ENCODE measurements at places on chromosomes 3 and 15.
A peak's percentile ranks its signal among the peaks of the same experiment; 100 is the strongest.

- DNase-seq = no peak
These were observed 48.2 kb downstream of the SRGAP3 start for GRCh38 chr3:9201266-9201665.

DNA sequence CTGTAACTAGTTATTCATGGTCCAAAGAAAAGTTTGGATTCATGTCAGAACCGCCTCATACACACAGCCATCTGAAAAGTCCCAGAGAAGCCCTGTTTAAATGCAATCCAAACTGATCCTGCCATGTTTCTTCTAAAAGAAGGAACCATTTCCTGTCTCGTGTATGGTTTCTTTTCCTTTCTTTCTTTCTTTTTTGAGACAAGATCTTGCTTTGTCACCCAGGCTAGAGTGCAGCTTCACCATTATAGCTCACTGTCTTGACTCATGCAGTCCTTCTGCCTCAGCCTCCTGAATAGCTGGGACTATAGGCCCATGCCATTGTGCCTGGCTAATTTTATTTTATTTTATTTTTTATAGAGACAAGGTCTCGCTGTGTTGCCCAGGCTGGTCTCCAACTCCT is 77.4 kb upstream of the NSMCE3 start:
- DNase-seq = no peak

DNA sequence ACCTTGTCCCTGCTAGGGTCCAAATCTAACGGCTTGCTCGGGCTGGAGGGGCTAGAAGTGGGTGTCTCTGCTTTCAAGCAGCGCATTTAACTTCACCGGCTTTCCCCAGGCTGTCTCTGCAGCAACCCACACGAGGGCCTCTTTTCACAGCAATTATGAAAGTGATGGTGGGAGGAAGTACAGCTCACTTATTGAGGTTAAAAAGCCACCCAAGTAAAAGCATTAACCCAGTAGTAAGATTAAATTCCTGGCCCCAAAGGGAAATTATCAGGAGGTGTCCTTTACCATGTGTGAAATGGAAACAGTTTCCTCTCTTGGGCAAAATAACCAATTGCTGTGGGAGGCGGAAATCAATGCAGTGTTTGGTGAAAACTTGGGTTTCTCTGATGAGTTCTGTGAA is 41.1 kb downstream of the NGRN start:
- no peak for DNase-seq

- no peak for DNase-seq
These were observed 169.7 kb downstream of the FHIT start for GRCh38 chr3:61081554-61081953.

- no peak for DNase-seq
These were observed 56.9 kb upstream of the NR2C2 start for GRCh38 chr3:14890476-14890875.

GRCh38 chr3:117549716-117550115 is 840.1 kb downstream of the TUSC7 start:
- DNase-seq = no peak

- peak; percentile 8 for DNase-seq
These were observed 200.8 kb upstream of the TMCO5A start for GRCh38 chr15:37733628-37734027.

GRCh38 chr15:88580532-88580931 is 34.1 kb upstream of the DET1 start:
- DNase-seq = no peak

- DNase-seq = no peak
These were observed 145.0 kb downstream of the NEK10 start for GRCh38 chr3:27224197-27224596.

- DNase-seq = no peak
These were observed 58.2 kb upstream of the SCN5A start for GRCh38 chr3:38707730-38708129.

- DNase-seq = no peak
These were observed 74.5 kb downstream of the CPNE4 start for GRCh38 chr3:131960324-131960723.

GRCh38 chr3:184378651-184379357 is 797 bp upstream of the THPO start:
- no peak for DNase-seq

DNA sequence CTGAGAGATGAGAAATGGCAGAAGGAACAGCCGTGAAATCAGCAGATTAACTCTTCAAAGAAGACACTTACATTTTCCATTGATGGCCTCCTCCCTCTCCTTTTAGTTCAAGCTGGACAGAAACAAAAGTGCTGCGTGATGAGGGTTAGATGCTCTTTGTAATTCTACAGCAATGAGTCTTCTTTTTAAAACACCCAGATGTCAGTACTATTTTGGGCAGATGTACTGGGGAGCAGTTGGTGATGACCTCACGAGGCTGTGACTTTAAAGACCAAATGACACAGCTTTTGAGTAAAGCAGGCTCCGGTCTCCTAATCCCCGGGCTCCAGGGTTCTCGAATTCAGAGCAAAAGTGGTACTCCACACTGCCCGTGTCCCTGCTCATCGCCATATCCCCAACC is 198.2 kb downstream of the SLCO3A1 start:
- DNase-seq = no peak

DNA sequence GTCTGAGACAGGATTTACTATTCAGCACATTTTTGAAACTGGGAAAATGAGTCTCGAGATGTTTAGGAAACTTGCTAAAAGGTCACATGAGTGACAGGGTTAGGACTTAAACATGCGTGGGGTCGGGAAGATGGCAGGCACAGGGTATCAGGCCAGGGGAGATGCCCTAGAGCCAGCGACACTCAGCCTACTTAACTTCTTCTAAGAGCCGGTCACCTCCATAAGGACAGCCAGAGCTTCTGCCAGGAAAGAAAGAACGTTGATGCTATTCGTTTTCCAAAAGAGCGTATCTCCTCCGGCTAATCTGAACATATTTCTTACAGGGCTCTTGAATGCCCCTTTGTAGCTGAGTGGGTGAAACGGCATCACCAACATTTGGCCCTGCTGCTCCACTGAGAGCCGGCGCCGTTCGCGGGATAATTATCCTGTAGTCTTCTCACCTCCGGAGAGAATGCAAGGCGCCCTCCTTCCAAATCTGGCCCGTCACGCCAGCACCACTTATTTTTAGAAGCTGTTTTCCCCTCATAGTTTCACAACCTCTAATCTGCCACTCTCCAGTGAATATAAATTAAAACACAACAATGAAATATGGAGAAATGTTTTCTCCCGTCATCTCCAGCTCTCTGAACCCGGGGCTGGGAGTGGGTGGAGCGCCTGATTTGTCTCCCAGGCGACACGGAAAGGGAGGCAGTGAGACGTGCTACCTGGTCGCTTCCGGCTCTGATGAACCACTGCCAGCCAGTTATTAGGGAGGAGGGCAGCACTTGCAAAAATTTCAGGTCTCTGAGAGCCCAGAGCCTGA is 58.5 kb downstream of the LIPC start:
- DNase-seq = no peak

- DNase-seq = no peak
These were observed 7.6 kb downstream of the NSUN3 start for GRCh38 chr3:94070341-94070911.

DNA sequence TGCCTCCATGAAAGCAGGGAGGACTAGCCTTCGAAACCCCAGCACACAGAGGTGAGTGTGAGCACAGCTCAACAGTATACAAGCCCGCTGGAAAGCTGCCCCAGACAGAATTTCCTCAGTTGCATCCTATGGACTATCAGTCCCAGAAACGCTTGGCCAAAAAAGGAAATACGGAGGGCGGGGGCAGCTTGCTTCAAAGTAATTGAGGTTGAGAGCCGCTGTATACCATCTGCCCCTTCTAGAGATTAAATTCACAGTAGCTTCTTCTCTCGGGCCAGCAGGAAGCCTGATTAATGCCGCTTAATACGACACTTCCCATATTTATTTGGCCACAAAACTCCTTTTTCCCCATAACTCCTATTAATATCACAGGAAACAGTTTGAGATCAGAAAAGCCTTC is 88.7 kb downstream of the LIPC start:
- DNase-seq = no peak

GRCh38 chr3:66076861-66077470 is 38.2 kb upstream of the MAGI1 start:
- no peak for DNase-seq

GRCh38 chr3:17972959-17973906 is 230.8 kb upstream of the TBC1D5 start:
- no peak for DNase-seq

DNA sequence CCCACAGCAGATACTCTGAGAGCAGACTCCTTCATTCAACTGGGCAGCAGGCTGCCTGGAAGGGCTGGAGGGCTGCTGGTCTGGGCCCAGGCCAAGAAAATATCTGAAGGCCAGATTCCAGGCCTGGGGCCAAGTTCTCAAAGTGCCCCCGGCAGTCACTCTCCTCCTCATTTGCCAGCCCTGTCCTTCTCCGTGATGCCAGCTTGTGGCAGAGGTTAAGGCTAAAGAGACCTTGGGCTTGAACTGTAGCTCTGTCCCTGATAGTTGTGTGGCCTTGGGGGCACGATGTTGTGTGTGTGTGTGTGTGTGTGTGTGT is 39.0 kb downstream of the FAM3D start:
- DNase-seq = no peak

DNA sequence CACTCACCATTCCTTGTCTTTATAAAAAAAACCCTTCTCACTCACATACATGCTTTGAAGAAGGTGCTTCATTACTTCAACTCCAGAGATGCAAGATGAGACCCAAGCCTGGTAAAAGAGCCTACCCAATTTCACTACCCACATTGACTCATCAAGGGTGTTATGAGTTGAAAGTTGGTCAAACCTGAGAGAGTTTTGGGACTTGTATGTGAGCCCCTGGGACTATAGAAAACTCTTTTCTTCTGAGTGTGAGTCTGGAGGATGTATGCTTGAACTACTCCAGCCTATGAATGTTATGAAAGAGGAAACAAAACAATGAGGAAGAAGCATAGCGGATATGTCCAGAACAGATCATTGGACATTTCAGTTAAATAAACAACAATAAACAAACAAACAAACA is 106.5 kb upstream of the SATB1 start:
- DNase-seq = no peak

GRCh38 chr15:30872341-30872748 is 31.4 kb upstream of the FAN1 start:
- DNase-seq = no peak

GRCh38 chr15:32853592-32853991 is 135.8 kb downstream of the GREM1 start:
- no peak for DNase-seq

- no peak for DNase-seq
These were observed 14.8 kb downstream of the NT5DC2 start for GRCh38 chr3:52518723-52519444.

- DNase-seq = no peak
These were observed 1.9 kb downstream of the SETD5 start for GRCh38 chr3:9399337-9399703.

DNA sequence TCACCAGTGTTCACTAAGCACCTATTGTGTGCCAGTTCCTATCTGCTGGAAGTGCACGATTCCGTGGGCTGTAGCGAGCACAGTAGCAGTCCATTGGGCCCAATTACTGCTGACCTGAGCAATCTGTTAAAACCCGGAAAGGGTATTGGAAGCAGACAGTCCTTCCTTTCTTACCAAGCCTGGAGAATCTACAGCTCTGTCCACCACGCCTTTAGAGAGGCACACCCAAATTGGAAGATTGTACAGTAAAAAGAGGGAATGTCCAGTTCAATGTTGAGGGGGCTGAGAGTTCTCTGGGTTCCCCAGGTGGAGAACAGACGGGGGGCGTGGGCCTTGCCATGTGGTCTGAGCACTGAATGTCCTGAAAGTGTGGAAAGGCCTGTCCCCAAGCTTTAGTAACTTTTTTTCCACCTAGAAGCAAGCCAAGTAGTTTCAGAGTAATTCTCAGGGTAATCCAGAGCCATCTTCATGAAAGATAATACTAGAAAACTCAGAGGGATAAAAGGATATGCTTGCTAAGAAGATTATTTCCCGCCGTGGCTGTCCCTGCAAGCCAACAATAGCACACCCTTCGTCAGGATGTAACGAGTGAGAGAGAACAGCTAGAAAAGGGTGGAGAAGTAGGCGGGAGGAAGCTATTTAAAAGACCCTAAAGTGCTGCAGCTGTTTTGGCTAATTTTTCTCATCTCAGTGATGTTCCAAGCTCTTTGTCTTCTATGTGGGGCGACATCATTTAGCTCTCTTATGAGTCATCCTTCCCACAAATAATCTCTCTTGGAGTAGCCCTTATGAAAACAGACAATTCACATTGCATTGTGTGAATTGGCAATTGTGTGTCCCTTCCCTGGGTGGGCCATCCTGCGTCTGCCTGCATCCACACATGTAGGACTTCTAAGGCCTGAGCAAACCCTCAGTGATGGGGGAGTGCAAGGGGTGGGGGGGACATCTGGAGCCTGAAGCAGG is 181.0 kb downstream of the ATG7 start:
- DNase-seq = peak; percentile 48

DNA sequence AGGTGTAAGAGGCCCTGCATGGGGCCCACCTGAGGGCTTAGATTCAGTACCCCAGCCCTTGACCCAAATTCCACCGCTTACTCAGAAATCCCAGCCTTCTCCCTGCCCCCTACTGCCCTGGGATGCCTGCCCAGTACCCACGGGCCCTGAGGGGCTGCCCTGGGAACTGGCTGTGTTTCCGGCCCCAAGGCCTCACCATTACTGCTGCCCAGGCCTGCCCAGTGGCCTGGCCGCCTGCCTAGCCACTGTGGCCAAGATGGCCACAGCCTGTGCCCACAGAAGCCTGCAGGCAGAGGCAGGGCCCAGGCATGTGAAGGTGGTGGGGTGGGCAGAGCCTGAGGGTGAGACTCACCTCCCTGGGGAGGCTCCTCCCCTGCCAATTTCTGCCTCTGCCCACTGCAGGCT is 6.1 kb upstream of the PRKCD start:
- no peak for DNase-seq

DNA sequence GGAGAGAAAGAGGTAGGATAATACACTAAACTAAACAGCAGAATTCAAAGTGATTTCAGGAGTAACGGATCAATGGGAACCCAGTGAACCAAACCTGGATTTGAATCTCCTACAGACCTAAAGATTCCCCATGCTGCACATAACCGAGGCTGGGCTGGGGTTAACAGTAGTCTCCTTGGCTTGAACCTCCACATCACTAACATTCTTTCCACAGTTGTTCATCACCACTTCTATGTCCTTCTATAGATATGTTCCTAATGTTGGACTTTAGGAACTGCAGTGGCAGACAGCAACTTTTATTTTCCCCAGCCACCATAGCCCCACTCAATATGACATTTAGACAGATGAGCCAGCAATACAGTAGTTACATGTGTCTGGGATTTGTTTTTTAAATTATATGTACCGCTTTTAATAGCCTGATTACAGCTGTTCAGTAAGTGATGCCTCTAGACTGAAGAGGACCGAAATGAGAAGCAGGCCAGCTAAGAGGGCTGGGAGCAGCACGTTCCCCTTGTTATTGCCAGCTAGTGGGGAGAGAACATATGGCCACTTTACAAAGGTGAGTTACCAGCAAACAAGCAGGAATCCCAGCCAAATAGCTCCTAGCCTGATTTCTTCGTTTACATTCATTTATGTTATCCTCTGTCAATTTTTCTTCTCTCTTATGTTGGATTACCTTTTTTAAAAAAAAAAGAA is 472.6 kb upstream of the CDIN1 start:
- no peak for DNase-seq
